ENCODE measurements at places on chromosomes 7 and 10.

DNA sequence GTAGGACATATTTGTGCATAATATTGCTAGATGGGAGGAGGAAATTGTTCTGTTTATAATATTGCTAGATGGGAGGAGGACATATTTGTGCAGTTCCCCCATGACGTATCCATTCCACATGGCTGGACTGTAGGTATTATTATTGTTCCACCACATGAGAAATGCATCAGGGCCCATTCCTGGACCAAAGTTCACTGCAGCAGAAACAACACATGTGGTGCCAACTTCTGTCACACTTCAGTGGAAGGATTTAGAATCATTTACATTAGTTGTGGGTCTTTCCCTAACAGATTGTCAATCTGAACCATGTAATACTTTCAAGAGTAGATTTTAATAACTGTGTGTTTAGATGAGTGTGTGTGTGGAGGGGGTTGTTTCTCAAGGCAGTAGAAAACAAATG is 32.7 kb upstream of the MACC1 start:
- DNase-seq: no peak

- DNase-seq: no peak
These were observed 37.5 kb downstream of the STK32C start for GRCh38 chr10:132270256-132270655.

DNA sequence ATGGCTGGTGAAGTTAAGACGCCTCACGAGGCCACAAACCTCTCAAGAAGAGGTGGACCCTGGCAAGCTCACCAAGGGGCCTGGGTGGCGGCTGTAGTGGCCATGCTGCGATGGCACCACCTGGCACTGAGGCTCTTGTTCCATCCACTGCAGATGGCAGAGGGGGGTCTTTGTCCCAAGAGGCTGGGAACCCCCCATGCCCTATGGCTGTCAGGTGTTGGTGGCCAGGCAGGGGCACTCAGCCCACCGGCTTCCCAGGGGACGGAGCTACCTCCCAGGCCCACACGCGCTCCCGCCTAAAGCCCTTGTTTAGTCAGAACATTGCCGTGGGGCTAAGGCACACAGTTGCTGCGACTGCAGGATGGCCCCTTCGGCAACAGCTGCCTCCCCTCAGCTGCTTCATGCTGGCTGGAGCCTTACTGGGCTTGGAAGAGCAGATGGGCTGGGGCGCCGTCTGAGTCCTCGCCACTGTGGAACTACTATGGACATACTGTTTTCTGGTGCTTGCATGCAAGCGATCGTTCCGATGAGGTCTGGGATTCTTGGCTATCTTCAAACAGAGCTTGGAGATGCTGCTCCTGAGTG is 46.8 kb downstream of the DPYSL4 start:
- no peak for DNase-seq

DNA sequence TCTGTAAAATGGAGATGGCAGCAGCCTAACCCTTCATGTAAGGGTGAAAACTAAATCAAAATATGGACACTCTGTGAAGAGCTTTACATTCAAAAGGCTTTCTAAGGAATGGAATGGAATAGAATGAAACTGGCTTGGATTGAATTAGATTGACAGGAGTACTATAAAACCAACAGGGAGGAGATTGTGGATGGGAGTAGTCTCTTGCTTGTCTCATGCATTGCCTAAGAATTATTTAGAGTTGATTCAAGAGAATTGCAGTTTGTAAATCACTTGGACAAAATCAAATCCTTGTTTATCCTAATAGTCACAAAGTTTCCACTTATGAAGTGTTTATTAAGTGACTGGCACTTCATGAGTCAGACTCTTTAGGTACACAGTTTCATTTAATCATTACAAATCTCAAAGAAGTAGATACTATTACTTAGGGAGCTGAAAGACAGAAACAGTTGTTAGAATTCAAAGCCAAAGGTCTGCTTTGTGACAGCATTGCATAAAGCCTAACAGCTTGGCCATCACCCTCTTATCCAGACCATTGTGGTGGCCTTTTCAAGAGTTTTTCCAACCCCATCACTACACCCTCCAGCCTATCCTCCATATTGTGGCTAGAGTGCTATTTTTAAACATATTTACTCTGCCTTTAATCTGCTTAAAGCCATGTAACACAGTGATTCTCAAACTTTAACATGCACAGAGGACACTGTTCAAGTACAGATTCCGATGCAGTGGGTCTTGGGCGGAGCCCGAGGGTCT is 91.9 kb upstream of the GHITM start:
- no peak for DNase-seq

DNA sequence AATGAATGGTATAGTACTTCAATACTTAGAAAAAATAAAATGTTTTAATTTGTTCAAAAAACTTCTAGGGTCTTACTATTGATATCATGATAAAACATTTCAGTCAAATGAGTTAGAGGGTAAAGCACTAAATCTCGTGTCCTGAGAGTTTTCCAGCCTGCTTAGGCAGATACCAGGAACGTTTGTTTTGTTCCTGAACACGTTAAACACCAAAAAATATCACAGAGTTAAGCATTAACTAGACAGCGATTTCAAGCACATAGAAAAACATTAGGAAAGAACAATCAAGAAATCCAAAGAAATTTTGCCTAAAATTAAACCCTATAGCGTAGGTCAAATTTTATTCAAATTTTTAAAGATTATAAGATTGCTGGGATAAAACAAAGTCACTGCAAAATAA is 204.6 kb upstream of the AGR3 start:
- no peak for DNase-seq

DNA sequence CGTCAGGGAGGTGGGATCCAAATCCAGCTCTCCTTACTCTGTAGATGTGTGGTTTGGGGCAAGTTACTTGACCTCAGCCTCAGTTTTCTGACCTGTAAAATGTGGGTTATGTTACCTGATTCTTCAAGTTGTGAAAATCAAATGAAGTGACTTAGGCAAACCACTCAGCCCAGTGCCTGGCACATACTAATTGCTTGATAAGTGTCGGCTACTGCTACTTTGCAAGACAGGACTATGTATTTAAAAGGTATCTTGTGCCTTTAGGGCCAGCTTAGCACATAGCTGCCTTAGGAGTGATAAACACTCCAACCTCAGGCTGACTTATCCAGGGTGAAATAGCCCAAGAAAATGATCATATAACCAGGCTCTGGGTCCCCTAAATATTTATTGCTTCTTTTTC is 42.9 kb downstream of the GOLGA7B start:
- no peak for DNase-seq

GRCh38 chr10:7787150-7787856 is 490 bp downstream of the KIN start:
- DNase-seq: no peak

- no peak for DNase-seq
These were observed 66.6 kb downstream of the PWWP2B start for GRCh38 chr10:132463333-132464255.

- no peak for DNase-seq
These were observed 49.2 kb upstream of the SHH start for GRCh38 chr7:155861480-155861868.

GRCh38 chr10:50395851-50396250 is 144.5 kb upstream of the ASAH2 start:
- DNase-seq: no peak

DNA sequence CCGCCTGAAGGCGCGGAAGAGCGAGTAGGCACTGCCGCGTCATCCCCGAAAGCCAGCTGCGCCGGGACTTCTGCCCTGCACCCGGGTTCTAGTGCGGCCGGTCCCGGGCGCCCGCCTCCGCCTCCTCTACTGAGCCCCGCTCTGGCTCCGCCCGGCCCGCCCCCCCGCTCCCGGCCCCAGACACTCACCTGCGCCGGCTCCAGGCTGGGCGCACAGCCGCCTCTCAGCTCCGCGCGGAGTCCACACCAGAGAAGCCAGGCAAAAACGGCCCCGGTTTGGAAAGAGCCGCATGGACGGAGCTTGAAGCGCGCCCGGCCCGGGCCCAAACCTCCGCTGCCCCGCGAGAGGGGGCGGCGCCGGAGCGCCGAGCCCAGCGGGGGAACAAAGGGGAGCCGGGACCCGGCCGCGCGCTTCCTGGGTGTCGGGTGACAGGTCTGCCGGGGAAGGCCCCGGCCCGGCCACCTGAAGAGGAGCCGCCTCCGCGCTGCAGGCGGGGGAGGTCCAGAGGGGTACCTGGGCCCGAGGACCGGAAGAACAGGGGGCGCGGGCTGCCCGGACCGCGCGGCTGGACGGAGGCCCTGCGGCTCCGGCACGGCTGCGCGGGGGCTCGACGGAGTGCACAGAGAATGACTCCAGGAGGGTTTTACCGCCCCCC is 168.2 kb downstream of the NRF1 start:
- peak; percentile 27 for DNase-seq

- no peak for DNase-seq
These were observed 129.5 kb upstream of the PCGF5 start for GRCh38 chr10:91090761-91091529.

DNA sequence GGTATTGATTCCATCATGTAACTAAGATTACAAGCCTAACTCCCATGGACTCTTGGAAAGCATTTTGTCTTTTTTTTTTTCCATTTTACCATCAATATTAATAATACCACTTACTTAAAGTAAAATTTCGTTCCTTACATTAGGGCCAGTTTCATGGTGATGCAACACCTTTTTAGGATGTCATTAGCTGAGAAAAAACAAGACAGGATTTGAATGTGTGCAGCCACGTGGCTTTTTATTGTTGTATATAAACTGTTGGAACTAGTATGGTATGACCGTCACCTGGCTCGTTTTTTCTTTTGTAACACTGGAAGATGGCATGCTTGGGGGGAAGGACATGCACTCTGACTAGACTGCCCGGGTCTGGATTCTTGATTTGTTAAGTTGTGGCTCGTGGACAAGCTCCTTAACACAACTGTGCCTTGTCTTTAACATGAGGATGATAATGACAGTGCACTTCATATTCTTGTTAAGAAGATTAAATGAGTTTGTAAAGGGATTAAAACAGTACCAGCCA is 42.1 kb downstream of the ARHGAP21 start:
- DNase-seq: peak; percentile 54

GRCh38 chr10:102837230-102837721 is at the start of gene CYP17A1:
TSS of gene CYP17A1 (minus strand) at chr10:102837413. CDS start at chr10:102837361, 52 bp downstream.
- DNase-seq: no peak

GRCh38 chr7:92517631-92518030 is 10.7 kb downstream of the PEX1 start:
- DNase-seq: no peak

GRCh38 chr7:2387897-2388636 is 15.3 kb upstream of the CHST12 start:
- DNase-seq: no peak

GRCh38 chr10:87700031-87700796 is 40.5 kb downstream of the PAPSS2 start:
- DNase-seq: no peak

GRCh38 chr7:20441346-20441745 is 110.6 kb downstream of the ITGB8 start:
- DNase-seq: no peak

- DNase-seq: no peak
These were observed 93.6 kb downstream of the HGF start for GRCh38 chr7:81676105-81676811.

GRCh38 chr7:142420554-142421362 is 162.9 kb upstream of the PRSS58 start:
- DNase-seq: no peak

GRCh38 chr10:133258818-133259601 is 17.7 kb downstream of the ADAM8 start:
- no peak for DNase-seq

DNA sequence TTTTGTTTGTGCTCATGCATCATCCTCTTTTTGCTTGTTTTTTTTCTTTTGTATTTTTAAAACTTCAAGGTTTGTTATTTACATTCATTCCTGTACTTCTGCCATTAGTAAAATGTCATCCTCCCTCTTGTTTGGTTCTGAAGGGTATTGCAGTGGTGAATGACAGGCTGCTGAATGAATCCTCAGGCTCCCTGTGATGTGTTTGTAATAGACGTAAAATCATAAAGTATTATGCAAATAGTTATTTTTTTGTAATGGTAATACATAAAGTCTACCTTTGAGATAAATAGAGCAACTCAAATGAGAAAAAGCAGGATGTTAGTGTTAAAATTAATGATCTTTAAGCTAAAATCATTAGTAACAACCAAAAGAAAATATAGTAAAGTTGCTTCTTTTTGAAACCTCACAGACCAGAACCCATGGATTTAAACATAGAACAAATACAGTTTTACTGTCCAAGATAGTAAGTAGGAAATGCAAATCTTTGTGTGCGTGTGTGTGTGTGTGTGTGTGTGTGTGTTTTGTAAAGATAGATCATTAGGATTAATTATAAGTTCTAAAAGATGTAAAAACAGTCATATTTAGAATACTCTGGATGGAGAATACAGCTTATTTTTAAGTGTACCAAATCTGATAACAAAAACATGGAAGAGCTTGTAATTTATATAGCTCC is 4.5 kb downstream of the GLCCI1 start:
- DNase-seq: no peak

GRCh38 chr7:106125417-106125816 is 13.3 kb upstream of the SYPL1 start:
- DNase-seq: no peak

GRCh38 chr7:129613016-129613337 is 1.5 kb downstream of the NRF1 start:
- DNase-seq: no peak

DNA sequence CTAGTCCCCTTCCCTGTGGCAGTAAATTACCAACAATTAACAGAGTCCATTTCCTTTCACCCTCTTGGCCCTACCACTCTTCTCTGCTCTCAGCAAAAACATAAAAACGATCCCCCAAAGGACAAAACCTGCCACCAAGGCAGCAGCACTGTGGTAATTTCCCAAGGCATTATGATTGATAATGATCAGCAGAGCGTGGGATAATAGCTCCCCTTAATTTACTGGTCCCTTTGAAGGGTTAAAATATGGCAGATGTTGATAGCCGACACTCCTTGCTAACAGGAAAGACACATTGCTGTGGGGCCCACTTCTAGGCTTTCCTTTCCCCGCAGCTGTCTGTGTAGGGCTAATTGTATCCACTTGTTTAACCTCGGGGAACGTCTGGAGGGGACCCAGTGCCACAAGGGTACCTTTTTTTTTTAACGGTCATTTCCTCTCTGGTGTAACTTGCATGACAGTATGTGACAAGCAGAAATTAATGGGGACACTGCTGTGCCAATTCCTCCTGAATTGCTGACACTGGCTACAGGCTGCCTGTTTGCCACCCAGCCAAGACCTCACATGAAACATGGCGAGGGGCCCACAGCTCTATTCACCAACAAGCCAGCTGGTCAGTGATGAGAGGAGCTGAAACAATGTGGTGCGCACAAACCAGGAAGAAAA is 81.3 kb downstream of the CDK6 start:
- no peak for DNase-seq

GRCh38 chr7:16891874-16892643 is 10.3 kb upstream of the AGR3 start:
- DNase-seq: peak; percentile 33

GRCh38 chr10:20281579-20281978 is 465.3 kb downstream of the PLXDC2 start:
- DNase-seq: peak; percentile 4
